ENCODE measurements at places on chromosomes 3 and 15.

DNA sequence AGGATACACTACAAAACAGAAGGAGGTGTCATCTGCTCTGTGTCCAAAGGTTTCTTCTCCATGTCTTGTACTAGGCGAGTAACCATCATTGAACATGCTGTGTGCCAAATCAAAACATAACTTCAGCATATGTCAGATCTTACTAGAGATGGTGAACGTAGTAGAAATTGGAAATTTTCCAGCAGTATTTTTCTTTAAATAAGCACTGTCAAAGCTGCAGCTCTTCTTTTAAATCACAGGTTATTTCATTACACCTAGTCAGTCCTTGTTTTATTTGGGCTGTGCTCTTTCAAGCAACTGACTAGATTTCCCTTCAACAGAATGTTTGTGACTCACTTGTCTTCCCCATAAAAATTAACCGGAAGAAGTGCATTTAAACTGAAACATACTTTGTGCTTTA, 46.5 kb downstream of the MSL2 start:
- DNase-seq = no peak

GRCh38 chr3:158079599-158079998, 26.6 kb downstream of the SHOX2 start:
- no peak for DNase-seq

- DNase-seq = peak; percentile 69
Observed at GRCh38 chr3:115239717-115240116, 92.6 kb upstream of the ZBTB20 start.

- DNase-seq = no peak
Observed at GRCh38 chr15:29570948-29571791, 251.1 kb downstream of the TJP1 start.
